ENCODE measurements at places on chromosomes 7 and 10. TPM values are rescaled to one million over a fixed set of nuclear protein-coding genes. Genes with fewer than 3 reads are reported as not detected.
A peak's percentile ranks its signal among the peaks of the same experiment; 100 is the strongest.

DNA sequence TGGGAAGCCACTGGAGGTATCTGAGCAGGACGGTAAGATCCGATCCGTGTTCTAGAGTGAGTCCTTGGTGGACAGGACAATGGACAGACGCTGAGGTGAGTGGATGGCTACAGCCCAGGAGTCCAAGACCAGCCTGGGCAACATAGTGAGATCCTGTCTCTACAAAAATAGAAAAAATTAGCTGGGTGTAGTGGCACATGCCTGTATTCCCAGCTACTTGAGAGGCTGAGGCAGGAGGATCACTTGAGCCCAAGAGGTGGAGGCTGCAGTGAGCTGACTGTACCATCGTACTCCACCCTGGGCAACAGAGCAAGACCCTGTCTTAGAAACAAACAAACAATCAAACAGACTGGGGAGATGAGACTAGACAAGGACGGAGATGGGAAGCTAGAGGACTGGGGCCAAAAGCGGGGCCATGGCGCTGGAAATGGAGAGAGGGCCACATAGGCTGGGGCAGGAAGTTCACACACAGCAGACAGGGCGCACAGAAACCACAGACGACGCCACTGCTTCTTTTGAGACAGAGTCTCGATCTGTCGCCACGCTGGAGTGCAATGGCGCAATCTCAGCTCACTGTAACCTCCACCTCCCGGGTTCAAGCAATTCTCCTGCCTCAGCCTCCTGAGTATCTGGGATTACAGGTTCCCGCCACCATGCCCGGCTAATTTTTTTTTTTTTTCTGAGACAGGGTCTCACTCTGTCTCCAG is 24.7 kb downstream of the DAGLB start:
- no peak overlapping the region for H3K27ac ChIP-seq
- no peaks in the 10 kb centered on the region for H3K4me1 ChIP-seq
- H3K36me3 ChIP-seq: peaks cover 32% of the 10 kb centered on the region
- DNase-seq: no peak

LRRN3 gene
- total RNA-seq: 1.8 TPM

GRCh38 chr10:99733366-99733765 is 1.3 kb downstream of the CUTC start:
- no peak overlapping the region for H3K27ac ChIP-seq
- H3K4me3 ChIP-seq: peak overlapping the region; percentile 23
- DNase-seq: peak; percentile 31
- H3K27me3 ChIP-seq: no peaks in the 10 kb centered on the region
- peaks cover 5% of the 10 kb centered on the region for H3K4me1 ChIP-seq

GRCh38 chr10:48406204-48406603 is 99.7 kb downstream of the MAPK8 start:
- H3K27ac ChIP-seq: no peak overlapping the region
- no peak overlapping the region for H3K4me3 ChIP-seq
- H3K4me1 ChIP-seq: no peaks in the 10 kb centered on the region

GRCh38 chr7:153638821-153639435 is 413.3 kb upstream of the DPP6 start:
- no peaks in the 10 kb centered on the region for H3K36me3 ChIP-seq
- no peak for DNase-seq
- H3K27me3 ChIP-seq: no peaks in the 10 kb centered on the region
- H3K4me1 ChIP-seq: no peaks in the 10 kb centered on the region
- H3K27ac ChIP-seq: no peak overlapping the region
- H3K4me3 ChIP-seq: no peak overlapping the region

DNA sequence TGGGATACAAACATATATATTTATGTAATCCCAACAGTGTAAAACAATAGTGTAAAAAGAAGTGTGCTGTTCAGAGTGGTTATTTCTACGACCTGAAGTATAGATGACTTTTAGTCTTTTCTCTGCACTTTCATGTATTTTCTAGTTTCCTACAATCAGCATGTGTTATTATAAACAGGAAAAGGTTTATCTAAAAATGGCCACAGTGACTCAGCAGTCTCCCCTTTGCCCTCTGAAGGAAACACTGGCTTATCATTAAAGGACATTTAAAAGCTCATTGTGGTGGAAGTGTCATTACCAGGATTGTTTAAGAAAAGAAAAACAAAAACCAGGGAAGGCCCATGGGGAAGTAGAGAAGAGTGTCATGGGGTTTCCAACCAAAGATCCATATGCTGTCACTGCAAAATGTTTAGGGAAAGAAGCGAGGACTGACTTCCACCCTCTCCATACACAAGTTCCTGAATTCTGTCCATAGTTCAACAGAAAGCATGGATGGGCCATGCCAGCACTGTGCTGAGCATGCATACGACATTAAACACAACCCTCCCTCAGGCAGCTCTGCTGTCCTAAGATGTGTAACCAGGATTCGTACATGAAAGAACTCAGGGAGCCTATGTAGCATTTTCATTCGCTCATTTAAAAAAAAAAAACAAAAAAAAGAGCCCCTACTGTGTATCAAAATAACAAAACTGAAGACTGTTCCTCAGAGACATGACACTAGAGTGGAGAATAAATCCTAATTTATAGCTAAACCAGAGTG is 10.2 kb downstream of the CYREN start:
- H3K4me1 ChIP-seq: peaks cover 15% of the 10 kb centered on the region
- peaks cover 5% of the 10 kb centered on the region for H3K36me3 ChIP-seq
- no peak overlapping the region for H3K4me3 ChIP-seq
- peak; percentile 55 for DNase-seq

SNX10 gene
- under 0.01 TPM for total RNA-seq

- H3K27me3 ChIP-seq: no peaks in the 10 kb centered on the region
- H3K4me1 ChIP-seq: peaks cover 17% of the 10 kb centered on the region
- H3K36me3 ChIP-seq: no peaks in the 10 kb centered on the region
- H3K27ac ChIP-seq: peak overlapping the region; percentile 37
These were observed 13.5 kb downstream of the CRYGN start for GRCh38 chr7:151426441-151426903.

GRCh38 chr10:580778-581177 is 108.7 kb downstream of the DIP2C start:
- no peak overlapping the region for H3K4me3 ChIP-seq
- H3K36me3 ChIP-seq: no peaks in the 10 kb centered on the region
- DNase-seq: peak; percentile 94
- no peaks in the 10 kb centered on the region for H3K27me3 ChIP-seq

PIP4K2A gene
- total RNA-seq: 37.5 TPM

GRCh38 chr7:42219447-42219846 is 17.6 kb downstream of the GLI3 start:
- DNase-seq: no peak
- H3K4me3 ChIP-seq: no peak overlapping the region
- no peaks in the 10 kb centered on the region for H3K4me1 ChIP-seq
- H3K27ac ChIP-seq: no peak overlapping the region
- peaks cover 2% of the 10 kb centered on the region for H3K36me3 ChIP-seq
- no peaks in the 10 kb centered on the region for H3K27me3 ChIP-seq

GRCh38 chr10:3068201-3068967 is 1.0 kb downstream of the PFKP start:
- peak overlapping the region; percentile 77 for H3K27ac ChIP-seq
- peaks cover 7% of the 10 kb centered on the region for H3K36me3 ChIP-seq
- H3K4me1 ChIP-seq: peaks cover 12% of the 10 kb centered on the region
- peaks cover 2% of the 10 kb centered on the region for H3K27me3 ChIP-seq
- DNase-seq: peak; percentile 63

- no peak overlapping the region for H3K27ac ChIP-seq
- no peak overlapping the region for H3K4me3 ChIP-seq
- peak; percentile 34 for DNase-seq
- peaks cover 4% of the 10 kb centered on the region for H3K4me1 ChIP-seq
- H3K36me3 ChIP-seq: no peaks in the 10 kb centered on the region
These were observed 28.4 kb downstream of the PLXNA4 start for GRCh38 chr7:132547821-132548220.

DNA sequence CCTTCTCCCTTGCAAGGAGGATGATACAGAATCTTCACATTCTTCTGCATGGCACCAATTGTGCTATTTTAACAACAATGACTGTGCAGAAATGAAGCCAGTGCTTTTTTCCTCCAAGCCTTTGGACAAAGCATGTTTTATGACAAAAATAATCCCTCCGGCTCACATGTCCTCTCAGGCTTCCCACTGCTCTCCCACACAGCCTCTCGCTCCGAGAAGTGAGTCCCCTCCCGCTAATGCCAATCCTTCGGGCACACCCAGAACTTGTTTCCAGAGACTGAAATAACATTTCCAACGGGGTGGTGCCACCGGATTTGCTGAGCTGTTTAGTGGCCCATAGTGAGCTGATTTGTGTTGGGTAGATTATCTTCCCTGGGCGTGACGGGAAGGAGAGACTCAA is 35.8 kb downstream of the RBM17 start:
- H3K36me3 ChIP-seq: no peaks in the 10 kb centered on the region
- H3K4me3 ChIP-seq: no peak overlapping the region
- H3K4me1 ChIP-seq: peaks cover 5% of the 10 kb centered on the region
- H3K27me3 ChIP-seq: no peaks in the 10 kb centered on the region
- DNase-seq: no peak

CALY gene
- not detected for total RNA-seq

- no peak overlapping the region for H3K4me3 ChIP-seq
- no peaks in the 10 kb centered on the region for H3K27me3 ChIP-seq
- H3K4me1 ChIP-seq: no peaks in the 10 kb centered on the region
- H3K27ac ChIP-seq: no peak overlapping the region
- no peak for DNase-seq
These were observed 23.7 kb downstream of the NKX6-2 start for GRCh38 chr10:132762267-132762666.

DNA sequence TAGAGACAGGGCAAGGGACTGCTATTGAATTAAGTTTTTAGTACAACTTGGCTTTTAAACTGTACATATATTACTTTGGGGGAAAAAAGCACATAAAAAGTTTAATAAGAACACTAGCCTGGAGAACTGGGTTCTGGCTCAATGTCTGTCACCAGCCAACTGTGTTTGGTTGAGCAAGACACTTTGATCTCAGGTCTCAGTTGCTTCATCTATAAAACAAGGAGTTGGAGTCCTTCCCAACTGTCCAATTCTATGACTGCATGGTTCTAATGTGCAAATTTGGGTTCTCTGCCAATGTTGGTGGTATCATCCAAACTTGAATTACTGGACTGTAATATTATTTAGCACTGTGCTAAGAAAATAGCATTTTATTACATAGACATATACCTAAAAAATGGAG is 50.3 kb downstream of the ATXN7L1 start:
- peak overlapping the region; percentile 2 for H3K27ac ChIP-seq
- peaks cover 21% of the 10 kb centered on the region for H3K4me1 ChIP-seq
- peak; percentile 18 for DNase-seq
- no peaks in the 10 kb centered on the region for H3K36me3 ChIP-seq
- H3K4me3 ChIP-seq: no peak overlapping the region

GIMAP5 gene
- total RNA-seq: not detected

TAS2R5 gene
- 1.0 TPM for total RNA-seq

- no peak overlapping the region for H3K27ac ChIP-seq
- H3K4me3 ChIP-seq: no peak overlapping the region
- no peaks in the 10 kb centered on the region for H3K36me3 ChIP-seq
- peak; percentile 35 for DNase-seq
- peaks cover 3% of the 10 kb centered on the region for H3K27me3 ChIP-seq
These were observed 79.1 kb downstream of the RAMP3 start for GRCh38 chr7:45236666-45237065.

DNA sequence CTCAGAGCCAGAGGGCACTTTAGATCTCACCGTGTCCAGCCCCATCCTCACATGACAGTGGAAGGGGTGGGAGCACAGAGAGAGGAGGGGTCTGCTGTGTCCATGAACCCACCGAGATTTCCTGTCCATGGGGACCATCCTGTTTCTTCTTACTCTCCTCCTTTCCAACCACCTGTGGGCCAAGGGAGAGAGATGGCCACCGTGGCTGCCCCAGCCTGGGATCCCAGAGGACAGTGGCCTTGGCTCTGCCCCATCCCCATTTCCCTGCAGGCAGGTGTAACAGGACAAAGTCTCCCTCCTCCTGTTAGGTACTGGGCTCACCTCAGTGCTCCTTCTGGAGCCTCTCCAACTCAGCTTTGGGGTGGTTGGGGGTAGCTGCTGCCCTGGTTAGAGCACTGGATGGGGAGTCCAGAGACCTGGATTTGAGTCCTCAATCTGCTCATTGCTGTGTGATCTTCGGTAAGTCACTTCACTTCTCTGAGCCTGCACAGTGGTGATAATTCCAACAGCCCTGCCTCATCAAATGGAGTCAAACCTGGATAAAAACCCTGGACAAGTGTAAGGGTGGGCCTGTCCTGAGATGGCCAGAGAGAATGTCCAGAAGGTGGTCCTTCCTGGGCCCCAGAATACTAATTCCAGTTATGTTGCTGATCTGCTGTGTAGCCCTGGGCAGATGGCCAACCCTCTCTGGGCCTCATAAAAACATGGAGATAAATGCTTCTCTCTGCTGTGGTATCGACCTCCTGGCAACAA is 17.8 kb upstream of the PCBD1 start:
- H3K4me1 ChIP-seq: no peaks in the 10 kb centered on the region
- H3K27ac ChIP-seq: no peak overlapping the region
- no peak overlapping the region for H3K4me3 ChIP-seq
- no peaks in the 10 kb centered on the region for H3K36me3 ChIP-seq
- DNase-seq: no peak
- H3K27me3 ChIP-seq: peaks cover 8% of the 10 kb centered on the region

CLEC5A gene
- total RNA-seq: not detected

DNA sequence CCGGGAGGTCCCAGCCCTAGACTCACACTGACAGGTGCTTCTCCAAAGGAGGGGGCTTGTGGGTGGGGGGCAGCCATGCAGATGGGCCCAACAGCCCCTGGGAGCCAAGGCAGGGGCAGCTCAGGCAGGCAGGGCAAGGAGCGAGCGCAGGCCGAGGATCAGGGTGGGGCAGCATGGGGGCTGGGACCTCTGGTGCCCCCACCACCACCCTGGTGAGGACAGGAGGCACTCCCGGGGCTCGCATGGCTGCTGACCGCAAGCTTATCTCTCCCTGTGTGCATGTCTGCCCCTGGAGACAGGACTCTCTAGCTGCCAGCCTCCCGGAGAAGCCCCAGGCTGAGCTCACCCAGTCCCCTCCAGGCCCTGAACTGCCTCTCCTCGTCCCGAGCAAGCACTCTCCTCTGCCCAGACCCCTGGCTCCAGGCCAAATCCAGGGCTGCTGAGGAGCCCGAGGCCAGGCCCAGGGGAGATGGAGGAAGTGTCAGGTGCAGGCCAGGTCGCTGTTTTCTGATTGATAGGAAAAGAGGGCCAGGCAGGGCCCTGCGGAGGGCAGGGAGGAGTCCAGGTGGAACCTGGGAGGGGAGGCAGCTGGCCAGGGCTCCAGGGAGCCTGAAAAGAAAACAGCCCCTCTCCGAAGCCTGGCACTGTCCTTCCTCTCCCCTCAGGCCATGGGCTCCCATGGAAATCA is 39.0 kb downstream of the PDGFA start:
- no peaks in the 10 kb centered on the region for H3K36me3 ChIP-seq
- no peaks in the 10 kb centered on the region for H3K27me3 ChIP-seq
- H3K4me3 ChIP-seq: no peak overlapping the region
- DNase-seq: no peak

GRCh38 chr10:86282664-86283465 is 83.7 kb downstream of the GRID1 start:
- DNase-seq: no peak
- H3K36me3 ChIP-seq: no peaks in the 10 kb centered on the region
- H3K4me3 ChIP-seq: no peak overlapping the region
- H3K27ac ChIP-seq: no peak overlapping the region

DNA sequence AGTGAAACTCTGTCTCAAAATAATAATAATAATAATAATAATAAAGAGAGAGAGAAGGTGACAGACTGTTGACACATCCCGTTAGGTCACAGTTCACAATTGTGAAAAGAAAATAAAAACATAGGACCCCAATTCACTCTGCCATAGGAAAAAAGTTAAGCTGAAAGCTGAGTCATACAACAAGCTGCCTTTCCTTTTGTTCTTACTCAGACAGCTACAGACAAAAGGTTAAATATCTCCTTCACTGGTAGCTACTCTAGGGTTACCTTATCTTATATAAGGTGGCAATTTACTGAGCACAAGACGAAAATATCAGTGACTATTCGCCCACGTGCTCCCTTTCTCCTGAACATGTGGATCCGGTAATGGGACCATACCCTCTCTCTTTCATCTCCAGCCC is 17.5 kb downstream of the TUBAL3 start:
- no peaks in the 10 kb centered on the region for H3K36me3 ChIP-seq
- no peak for DNase-seq
- no peaks in the 10 kb centered on the region for H3K4me1 ChIP-seq
- no peaks in the 10 kb centered on the region for H3K27me3 ChIP-seq
- H3K4me3 ChIP-seq: no peak overlapping the region

All from fibroblast of lung (primary cell).